GM10248 (cell line): ENCODE measurements at places on chromosomes 2 and 18.

DNA sequence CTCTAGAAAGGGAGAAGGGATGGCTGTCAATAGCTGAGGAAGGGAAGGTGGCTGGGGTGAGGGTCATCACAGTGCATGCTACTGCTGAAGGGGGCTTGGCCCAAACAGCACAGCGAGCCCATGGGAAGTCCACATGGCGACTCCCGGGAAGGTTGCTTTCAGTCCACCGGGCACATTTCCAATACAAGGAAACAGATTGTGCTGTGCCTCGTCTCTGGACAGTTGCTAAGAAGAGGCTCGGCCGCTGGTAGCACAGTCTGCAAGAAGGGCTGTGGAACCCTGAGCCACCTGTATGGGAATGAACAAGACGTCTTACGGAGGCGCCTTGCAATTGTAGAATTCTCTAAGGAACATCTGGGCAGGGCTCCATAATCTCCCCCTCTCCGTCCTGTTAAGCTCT is 123.1 kb downstream of the CELF4 start:
- DNase-seq, result no peak

DNA sequence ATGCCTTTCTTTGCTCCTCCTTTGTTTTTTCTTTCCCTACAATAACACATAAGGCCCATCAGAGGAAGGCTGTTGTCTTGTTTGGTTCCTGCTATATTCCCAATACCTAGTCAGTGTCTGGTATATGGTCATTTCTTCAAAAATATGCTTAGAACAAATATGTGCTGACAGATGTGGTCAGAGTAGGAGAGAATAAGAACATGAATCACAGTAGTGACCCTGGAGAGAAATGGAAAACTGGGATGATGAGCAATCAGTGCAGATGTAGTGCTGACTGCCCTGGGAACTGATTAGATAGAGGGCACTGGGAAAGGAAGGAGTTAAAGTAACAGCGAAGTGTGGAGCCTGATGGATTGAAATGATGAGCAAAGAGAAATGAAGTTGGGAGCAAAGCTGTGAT is 189.4 kb upstream of the LHCGR start:
- no peak for DNase-seq

- no peak for DNase-seq
Observed at GRCh38 chr18:62790871-62791772, 75.8 kb downstream of the PHLPP1 start.

GRCh38 chr2:172614932-172615331 is 59.0 kb downstream of the PDK1 start:
- DNase-seq, result no peak

DNA sequence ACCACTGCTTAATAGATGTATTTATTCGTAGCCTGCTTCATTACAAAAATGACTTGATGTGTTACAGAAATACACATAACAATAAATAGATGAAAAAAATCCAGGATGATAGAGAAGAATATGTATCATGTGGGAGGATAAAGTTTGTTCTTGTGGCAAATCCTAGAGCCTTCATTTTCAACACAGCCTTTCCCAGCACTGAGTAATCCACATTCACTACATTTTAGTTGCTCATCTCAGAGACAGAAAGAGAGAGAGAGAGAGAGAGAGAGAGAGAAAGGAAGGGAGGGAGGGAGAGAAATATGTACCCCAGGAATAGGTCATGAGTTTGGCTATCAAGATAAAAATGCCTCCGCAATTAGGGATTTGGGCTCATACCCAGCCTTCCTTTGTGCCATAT is 144.3 kb downstream of the RBMS1 start:
- no peak for DNase-seq

- DNase-seq, result no peak
Observed at GRCh38 chr2:31223749-31224148, 6.4 kb upstream of the CAPN14 start.

DNA sequence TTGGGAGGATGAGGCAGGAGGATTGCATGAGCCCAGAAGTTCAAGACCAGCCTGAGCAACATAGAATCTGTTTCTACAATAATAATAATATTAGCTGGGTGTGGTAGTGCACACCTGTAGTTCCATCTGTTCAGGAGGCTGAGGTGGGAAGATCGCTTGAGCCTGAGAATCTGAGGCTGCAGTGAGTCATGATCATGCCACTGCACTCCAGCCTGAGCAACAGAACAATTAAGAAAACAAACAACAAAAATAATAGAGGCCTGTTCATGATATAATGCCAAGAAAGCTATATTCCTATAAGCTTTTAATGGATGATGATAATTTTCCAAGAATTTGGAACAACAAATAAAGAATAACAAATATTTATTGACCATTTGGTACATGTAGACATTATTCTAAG is 6.9 kb upstream of the CCBE1 start:
- DNase-seq, result no peak

DNA sequence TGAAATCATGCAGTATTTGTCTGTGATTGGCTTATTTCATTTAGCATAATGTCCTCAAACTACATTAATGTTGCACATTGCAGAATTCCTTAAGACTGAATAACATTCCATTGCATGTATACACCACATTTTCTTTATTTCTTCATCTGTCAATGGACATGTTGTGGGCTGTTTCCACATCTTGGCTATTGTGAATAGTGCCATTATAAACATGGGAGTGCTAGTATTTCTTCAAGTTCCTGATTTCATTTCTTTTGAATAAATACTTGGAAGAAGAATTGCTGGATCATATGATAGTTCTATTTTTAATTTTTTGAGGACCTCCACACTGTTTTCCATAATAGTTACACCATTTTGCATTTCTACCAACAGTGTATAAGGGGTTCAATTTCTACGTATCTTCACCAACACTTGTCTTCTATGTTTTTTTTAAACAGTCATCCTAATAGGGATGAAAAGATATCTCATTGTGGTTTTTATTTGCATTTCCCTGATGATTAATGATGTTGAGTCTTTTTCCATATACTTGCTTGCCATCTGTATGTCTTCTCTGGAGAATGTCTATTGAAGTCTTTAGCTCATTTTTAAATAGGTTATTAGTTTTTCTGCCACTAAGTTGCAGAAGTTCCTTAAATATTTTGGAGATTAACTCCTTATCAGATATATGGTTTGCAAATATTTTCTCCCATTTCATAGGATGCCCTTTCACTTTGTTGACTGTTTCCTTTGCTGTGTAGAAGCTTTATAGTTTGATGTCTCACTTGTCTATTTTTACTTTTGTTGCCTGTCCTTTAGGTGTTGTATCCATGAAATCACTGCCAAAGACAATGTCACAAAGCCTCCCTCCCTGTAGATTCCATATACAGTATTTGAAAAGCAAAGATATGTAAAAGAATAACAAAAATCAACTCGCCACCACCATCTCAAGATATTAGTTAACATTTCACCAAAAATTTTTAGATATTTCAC is 14.6 kb downstream of the FBXO11 start:
- DNase-seq, result no peak

- no peak for DNase-seq
Observed at GRCh38 chr2:156331572-156332283, 793 bp downstream of the NR4A2 start.

DNA sequence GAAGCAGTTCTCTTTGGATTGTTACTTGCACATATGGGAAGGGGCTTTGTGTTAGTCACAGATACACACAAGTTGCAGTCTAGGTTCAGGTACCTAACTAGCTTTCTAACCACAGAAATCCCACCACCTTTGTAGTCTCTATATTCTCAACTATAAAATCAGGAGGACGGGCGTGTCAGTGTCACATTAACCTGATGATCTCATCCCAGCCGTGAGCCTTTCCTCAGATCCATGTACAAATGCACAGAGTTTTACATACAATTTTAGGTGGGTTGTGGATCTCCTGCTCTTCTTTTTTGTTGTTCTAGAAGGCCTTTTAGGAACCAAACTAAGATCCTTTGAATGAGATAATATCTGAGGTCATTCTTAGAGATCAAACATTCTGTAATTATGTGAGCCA is 94.0 kb downstream of the ZNF532 start:
- no peak for DNase-seq

DNA sequence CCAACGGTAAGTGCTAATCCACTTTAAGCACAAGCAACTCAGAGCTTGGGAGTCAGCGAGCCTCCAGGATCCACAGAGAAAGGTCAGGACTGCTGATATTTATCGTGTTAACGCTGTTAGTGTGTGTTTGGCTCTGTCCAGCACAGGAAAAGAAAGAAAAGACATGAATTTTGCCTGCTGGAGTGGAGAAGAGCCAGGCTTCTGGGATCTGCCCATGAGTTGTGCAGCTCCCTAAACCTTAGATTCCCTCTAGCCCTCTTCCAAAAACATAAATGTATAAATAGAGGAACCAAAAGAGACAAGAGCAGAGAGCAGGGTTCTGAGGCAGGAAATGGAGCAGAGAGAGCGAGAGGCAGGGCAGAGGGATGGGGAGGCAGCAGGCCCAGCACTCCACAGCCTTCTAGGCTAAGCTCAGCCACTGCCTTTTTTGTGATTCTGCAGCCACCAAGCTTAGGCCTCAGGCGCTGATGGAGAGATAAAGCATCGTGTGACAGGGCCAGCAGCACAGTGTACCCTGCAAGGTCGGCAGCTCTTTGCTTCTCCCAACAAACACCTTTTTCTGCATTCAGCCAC is 14.5 kb upstream of the MAT2A start:
- DNase-seq, result no peak

DNA sequence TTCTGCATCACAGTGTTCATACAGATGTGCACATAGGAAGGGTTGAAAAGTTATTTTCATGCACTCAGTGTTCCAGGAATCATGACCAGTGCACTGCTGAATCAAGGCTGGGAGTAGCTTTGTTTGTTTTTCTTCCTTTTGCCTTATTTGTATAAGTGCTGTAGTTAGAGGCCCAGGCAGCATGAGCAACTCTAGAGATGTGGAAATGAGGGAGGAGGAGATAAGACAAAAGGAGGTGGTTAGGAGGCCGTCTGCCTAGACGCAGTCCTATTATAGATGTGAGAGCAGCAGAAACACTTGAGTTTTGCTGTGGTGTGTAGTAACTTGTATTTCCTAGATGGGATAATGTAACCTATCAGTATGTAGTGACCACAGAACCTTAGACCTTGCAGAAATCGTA is 264.3 kb upstream of the RASGRP3 start:
- DNase-seq, result no peak

DNA sequence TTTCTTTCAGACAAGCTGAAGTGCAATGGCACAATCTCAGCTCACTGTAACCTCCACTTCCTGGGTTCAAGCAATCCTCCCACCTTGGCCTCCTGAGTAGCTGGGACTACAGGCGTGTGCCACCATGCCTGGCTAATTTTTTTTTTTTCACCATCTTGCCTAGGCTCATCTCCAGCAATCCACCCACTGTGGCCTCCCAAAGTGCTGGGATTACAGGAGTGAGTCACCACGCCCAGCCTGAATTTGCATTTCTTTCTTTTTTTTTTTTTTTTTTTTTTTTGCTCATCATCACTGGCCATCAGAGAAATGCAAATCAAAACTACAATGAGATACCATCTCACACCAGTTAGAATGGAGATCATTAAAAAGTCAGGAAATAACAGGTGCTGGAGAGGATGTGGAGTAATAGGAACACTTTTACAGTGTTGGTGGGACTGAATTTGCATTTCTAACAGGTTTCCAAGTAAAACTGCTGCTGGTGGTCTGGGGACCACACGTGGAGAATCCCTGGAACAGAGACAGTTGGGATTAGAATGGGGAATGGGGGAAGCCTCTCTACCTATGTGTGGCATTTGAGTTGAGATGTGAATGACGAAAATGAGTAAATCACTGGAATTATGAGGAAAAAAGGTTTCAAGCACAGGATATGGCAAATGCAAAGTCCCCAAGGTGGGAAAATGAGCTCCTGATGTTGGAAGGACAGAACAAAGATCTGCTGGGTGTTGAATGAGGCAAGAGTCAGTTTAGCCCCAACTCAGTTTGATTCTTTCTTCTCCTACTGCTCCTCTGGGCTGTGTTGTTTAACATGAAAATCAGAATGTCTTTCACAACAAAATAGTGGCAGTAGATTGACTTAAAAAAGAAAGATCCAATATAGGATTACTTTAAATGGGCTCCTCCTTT is 88.8 kb upstream of the MAP4K4 start:
- no peak for DNase-seq

GRCh38 chr2:238238311-238238765 is 1.5 kb downstream of the HES6 start:
- DNase-seq, result no peak

GRCh38 chr2:135875491-135876065 is 665 bp downstream of the MCM6 start:
- DNase-seq, result peak; percentile 64

- no peak for DNase-seq
Observed at GRCh38 chr2:98691303-98691702, 39.6 kb downstream of the MGAT4A start.

- no peak for DNase-seq
Observed at GRCh38 chr2:128755695-128756364, 437.2 kb upstream of the HS6ST1 start.

GRCh38 chr18:23377669-23378301 is 75.3 kb upstream of the RIOK3 start:
- peak; percentile 64 for DNase-seq

GRCh38 chr2:234251326-234252271 is 201.1 kb downstream of the SPP2 start:
- DNase-seq, result no peak

- no peak for DNase-seq
Observed at GRCh38 chr2:44839771-44840502, 101.6 kb upstream of the SIX3 start.
